Mucosa of descending colon (tissue), 3 donors: ENCODE measurements at places on chromosomes 2 and 18.
A peak's percentile ranks its signal among the peaks of the same experiment; 100 is the strongest.

DNA sequence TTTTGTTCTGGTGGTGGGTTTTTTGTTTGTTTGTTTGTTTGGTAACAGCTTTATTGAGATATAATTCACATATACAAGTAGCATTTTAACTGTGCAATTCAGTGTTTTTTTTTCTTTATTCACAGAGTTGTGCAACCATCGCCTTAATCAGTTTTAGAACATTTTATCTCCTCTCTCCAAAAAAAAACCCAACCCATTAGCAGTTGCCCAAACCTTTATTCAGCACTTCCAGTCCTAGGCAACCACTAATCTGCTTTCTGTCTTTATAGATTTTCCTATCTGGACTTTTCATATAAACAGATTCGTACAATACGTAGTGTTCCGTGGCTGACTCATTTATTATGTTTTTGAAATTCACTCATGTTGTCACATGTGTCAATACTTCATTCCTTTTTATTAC lies 38.7 kb downstream of the CCDC138 start:
- DNase-seq = no peak

GRCh38 chr2:172836347-172836821 lies 100.7 kb downstream of the RAPGEF4 start:
- no peak for DNase-seq

GRCh38 chr2:153197402-153198386 lies 280.9 kb downstream of the RPRM start:
- DNase-seq = no peak

GRCh38 chr2:127810156-127810618 lies 784 bp downstream of the WDR33 start:
- peak; percentile 45 for DNase-seq

DNA sequence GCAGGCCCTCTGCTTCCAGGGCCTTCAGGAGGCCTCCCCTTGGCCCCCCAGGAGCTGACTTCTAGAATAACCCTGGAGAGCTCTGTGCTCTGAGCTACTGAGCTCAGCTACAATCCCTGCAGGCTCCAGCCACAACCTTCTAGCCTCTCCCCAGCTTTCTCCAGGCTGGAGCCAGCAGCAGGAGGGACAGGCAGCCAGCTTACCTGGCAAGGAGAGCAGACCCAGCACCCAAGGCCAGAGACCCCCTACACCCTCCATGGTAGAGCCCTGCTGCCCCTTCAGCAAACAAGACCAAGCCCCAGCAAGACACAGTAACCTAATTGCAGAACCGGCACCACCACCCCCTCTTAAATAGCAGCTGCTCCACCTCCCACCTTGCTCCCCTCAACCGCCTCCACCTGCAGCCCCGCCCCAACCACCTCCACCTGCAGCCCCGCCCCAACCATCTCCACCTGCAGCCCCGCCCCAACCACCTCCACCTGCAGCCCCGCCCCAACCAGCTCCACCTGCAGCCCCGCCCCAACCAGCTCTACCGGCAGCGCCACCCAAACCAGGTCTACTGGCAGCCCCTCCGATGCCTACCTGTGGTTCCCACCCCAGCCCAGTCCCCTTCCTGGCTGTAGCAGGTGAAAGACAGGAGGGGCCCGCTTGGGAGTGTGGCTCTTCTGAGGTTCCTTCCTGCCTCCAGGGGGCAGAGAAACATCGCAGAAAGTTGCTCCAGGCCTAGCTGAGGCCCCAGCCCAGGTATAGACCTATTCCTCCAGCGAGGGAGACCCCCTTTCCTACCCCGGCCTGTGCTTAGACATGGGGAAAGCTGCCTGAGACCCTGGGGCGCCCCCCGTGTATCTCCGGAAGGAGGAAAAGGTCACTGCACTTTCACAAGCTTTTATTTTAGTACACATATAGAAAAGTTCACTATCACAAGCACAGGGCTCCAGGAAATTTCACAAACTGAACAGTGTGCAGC lies at the start of gene ASTL:
Gene ASTL, minus strand, starts transcription at position 324 of the 967 bp plus-strand sequence. Its CDS starts 66 bp downstream, at position 258.
- DNase-seq = peak; percentile 88

DNA sequence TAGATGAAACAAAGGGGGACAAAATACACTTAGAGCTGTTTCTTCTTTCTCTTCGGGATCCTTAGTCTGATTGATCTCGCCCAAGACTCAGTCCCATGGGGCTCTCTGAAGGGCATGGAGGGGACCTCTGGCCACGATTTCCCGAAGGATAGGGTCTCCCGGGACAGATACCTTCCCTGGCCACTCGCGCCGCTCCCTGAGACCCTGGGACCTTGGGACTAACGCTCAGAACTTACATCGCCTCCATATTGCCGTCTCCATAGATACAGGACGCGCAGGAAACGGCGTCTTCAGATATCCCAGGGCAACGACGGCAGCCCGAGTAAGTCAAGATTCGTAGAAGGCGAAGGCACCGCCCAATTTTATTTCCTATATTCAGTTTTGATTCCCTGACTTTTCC lies at the start of gene CFAP65:
Gene CFAP65, minus strand, starts transcription at position 265 of the 400 bp plus-strand sequence. CDS start 2,468 bp downstream, outside the sequence.
- DNase-seq = peak; percentile 78

DNA sequence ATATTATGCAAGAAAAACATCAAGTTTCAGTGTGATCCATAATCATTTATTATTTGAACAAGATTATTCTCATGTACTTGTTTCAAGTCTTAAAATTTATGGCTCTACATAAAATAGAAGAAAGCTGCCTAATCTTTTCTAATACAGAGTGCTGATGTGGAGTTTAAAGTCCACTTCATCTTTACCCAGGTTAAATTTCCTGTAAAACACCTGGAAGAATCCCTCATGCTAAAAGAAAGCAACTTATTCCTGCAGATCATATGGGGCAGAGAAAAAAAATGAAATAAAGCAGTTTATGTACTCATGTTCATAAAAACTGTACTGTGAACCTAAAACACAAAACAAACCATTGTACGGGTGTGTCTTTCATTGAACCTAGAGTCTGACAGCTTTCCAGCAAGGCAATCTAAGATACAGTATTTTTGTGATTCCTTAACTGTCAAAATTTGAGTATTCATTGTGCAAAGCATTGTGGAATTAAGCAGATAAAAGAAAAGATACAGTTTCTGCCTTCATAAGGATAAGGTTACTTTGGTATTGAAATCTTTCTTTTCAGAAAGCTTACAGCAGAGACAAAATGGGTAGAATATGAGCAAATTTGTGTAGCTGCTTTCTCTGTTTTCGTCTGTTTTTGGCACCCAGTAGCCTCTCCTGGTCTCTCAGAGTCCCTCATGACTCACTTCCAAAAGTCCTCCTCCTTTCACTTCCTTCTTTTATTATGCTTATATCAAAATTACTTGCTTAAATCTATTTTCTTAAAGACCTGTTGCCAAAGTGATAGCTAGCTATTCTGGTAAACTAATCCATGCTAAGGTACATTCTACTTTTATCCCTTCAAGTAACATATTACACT lies 26.9 kb upstream of the GLS start:
- DNase-seq = no peak
